ENCODE measurements at places on chromosomes 16 and 17.

GRCh38 chr17:17463821-17464220 lies 13.0 kb upstream of the MED9 start:
- DNase-seq, result no peak

GRCh38 chr16:11006656-11007055 lies 62.3 kb downstream of the CLEC16A start:
- DNase-seq, result no peak

DNA sequence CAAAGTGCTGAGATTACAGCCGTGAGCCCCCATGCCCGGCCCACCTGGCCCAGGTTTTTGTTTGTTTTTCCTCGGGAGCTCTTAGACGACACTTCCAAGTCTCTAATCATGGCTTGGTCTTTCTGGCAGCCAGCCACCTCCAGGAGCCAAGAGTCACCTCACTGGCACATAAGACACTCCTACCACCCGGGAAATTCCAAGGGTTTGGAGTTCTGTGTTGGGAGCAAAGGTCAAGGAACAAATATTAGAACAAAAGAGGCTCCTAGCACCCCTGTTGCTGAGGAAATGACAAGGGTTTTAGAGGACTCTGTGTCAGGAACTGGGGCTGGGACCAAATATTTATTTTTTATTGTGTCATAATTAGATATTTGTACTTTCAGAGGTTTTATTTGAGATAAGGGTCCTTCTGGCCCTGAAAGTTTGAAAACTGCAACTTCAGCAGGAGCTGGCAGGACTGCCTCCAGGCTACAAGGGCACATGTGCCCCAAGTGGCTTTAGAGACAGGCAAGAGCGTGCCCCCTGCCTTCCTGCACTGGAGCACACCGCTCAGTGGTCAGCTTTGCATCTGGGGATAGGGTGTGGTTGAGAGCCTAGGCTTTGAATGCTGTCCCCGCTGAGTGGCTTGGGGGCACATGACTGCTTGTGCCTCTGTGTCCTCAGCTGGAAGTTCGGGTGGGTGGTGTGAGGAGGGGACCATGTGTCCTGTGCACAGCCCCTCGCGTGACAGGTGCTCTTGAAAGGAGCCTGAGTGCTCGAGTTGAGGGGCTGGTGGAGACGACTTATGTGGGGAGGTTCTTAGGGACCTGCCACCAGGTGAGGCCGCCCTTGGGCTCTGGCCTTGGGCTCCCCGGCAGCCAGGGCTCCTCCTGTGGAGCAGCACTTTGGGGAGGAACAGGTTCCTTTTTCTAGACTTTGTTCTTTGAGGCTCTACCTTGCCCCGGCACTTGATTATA lies 29.7 kb downstream of the MGRN1 start:
- no peak for DNase-seq

DNA sequence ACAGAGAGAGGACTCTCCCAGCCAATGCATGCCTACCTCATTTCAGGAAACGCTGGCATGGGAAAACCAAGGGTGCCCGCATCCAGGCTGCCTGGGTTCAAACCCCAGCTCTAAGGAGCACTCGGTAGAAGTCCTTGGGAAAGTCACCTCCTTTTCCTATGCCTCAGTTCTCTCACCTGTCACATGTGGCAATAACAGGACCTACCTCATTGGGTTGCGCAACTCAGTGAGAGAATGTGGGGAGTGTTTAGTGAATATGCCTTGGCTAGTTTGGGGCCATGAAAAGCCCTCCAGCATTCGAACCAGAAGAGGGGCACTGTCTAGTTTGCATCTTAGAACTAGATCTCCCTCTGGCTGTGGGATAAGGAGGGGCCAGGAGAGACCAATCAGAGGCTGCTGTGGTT lies 9.0 kb upstream of the NXPH3 start:
- DNase-seq, result no peak

DNA sequence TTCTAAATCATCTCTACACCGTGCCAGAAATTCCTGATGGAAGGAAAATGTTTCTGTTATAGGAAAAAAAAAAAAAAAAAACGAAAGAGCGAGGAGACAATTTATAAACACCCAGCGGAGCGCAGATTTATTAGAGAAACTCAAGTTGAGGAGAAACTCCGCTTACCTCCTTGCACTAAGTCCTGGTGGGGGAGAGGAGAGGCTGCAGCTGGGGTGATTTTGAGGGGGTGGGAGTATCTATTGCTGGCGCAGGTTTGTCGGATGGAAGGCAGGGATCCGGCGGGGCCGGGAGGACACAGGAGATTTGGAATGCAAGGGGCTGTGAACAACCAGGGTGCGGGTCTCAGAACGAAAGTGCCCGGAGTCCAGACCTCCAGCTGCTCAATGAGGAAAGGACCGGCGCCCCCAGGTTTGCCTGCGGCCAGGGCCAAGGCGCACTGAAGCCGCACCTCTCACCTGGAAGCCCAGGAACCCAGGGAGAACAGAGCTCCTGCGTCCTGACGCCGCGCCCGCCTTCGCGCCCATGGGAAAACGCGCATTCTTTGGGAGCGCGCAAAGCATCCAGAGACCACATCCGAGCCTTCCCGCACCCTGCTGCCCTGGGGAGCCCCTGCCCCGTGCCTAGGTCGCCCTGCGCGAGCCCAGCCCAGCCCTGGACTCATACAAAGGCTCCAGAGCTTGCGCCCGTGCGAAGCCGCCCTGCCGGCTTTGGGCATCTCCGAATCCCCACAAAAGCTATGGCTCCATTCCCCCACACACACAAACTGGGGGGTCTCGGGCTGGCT lies 2.6 kb upstream of the HOXB8 start:
- DNase-seq, result no peak

DNA sequence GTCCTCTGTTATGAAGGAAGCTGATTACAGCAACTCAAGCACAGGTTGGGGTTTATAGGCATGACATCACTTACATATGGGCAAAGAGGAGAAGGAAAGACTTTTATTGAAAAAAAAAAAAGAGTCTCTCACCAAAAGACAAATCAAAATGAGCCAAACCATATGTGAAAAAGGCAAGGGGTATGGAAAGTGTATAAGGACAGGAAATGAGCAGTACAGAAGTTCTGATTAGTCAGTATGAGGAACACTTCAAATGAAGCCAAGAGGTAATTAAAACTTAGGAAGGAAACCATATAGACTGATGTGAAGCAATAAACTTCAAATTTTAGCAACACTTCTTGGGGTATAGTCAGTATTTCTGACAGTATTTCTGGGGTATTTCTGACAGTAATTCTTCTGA lies 1372.6 kb downstream of the CDH11 start:
- no peak for DNase-seq

- DNase-seq, result no peak
These were observed 535 bp upstream of the AURKB start for GRCh38 chr17:8210761-8211458.

DNA sequence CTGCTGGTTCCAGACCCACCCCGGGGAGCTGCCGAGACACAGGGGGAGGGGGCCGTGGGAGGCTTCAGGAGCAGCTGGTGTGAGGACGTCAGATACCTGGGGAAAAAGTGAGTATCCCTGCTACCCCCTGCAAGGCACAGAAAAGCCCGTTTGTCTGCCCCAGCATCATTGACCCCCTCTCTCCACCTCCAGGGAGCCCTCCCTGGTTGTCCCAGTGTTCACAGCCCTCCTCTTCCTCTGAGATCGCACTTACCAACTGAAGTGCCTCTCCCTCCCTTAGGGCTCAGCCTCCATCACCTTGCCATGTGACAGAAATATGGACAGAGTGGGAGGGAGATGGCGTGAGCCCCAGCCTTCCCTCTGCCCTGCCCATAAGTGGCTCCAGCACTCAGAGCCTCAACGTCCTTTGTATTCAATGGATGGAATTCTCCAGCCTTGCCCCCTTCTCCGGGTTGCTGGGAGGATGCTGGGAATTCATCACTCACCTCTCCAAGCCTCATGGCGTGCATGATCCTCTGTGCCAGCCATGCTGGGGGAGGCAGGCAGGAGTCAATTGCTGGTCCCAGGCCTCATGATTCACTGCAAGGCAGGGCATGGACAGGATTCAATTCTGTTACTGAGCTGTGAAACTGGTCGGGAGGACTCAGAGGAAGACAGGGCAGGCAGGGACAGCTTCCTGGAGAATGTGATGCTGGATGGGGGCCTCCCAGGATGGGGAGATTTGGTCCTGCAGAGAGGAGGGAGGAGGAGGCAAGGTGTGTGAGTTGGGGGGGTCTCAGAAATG lies 14.6 kb downstream of the SPNS3 start:
- no peak for DNase-seq

Measured in activated CD4-positive, alpha-beta T cell treated with anti-CD3 and anti-CD28 coated beads for 24 hours (primary cell).